NCI-H510A treated with DMSO at 0.1 percent for 48 hours (cell line): ENCODE measurements at places on chromosomes 16 and 17.

DNA sequence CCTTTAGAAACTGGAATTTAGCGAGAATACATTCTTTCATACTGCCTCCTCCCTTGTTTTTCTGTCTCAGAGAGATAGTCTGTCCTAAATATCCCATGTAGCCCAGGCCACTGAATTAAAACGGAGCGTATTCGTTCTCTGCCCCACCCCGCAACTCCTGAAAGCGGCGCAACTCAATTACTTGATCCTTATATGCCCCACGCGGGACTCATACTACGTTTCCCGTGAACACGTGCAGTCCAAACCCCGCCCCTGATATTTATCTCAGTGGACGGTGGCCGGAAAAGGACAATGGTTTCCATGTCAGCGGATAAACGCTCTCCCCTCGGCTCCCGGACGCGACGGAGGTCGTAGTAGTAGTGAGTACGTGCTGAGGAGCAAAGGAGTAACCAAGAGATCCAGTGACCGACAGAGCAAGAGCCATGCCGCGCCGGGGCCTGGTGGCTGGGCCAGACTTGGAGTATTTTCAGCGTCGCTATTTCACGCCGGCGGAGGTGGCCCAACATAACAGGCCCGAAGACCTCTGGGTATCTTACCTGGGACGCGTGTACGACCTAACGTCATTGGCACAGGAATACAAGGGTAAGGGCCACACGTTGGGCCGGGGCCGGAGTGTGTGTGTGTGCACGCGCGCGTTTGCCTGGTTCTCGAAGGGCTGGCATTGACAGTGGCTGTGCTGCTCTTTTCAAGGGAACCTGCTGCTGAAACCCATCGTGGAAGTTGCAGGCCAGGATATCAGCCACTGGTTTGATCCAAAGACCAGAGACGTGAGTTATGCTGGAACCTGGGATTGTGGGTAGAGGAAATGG lies at the start of gene CYB5D1:
TSS of gene CYB5D1 (plus strand) at position 291 of the 809 bp plus-strand sequence. CDS start at position 423, 132 bp downstream.
- peak; percentile 98 for DNase-seq

DNA sequence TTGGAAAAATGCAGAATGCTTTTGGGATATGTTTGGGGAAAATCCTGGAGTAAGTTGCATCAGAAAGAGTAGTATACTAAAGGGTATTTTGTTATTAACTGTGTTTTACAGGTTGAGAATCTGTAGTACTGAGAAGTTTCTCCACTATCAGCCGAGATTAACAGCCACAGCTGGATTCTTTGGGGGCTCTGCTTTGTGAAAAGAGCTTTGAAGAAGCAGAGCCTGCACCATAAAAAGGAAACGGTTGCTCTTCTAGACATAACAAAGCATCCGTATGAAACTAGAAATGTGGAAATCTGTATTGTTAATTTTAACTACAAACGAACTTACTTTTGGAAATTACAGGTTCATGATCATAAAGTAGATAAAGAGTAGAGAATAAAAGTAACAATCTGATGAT lies 5.3 kb downstream of the NLK start:
- no peak for DNase-seq

GRCh38 chr16:798666-799065 lies 1.9 kb downstream of the GNG13 start:
- no peak for DNase-seq

DNA sequence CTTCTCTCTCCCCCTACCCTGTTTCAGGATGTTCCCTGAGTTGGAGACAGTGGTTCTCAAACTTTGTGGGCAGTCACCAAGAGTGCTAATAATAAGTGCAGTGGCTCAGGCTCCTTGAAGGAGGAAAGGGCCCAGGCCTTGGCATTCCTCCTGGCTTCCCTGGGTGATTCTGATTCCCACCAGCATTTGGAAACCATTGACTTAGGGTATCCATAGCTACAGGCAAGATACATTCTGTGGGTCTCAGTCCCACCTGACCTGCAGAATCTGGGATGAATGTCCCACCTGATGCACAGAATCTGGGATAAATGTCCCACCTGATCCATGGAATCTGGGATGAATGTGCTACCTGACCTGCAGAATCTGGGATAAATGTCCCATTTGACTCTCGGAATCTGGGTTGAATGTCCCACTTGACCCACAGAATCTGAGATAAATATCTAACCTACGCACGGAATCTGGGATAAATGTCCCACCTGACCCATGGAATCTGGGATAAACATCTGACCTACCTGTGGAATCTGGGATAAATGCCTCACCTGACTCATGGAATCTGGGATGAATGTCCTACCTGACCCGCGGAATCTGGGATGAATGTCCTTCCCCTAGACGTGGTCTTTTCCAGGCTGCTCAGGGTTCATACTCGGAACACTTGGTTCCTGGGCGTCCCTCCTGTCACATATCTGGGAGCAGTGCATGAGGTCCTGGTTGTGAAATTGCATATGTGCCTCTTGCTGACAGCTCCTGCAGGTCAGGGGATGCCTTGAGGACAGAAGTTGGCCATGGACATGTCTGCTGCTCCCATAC lies 136.7 kb upstream of the HS3ST2 start:
- no peak for DNase-seq

GRCh38 chr17:61360318-61360943 lies 39.2 kb upstream of the TBX2 start:
- DNase-seq = no peak

- no peak for DNase-seq
Measured at GRCh38 chr17:79081571-79082276, 7.1 kb downstream of the ENGASE start.

DNA sequence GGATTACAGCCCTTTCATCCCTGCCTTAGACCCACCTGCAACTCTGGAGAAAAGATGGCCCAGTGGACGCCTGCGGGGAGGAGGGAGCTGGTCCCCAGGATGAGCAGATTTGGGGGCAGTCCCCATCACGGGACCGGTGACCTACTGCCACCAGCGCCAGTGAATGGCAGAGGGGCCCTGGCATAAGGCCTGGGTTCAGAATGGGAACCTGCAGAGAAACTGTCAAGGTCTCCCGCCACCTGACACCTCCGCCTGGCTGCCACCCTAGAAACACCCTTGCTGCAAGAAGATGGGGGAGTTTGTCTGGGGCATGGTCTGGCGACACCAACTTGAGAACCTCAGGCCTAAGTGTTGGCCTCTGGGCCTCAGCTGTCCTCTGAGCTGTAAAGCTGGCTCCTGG lies 335.7 kb downstream of the SEC14L1 start:
- DNase-seq = no peak

- no peak for DNase-seq
Measured at GRCh38 chr16:68866933-68867332, 23.6 kb downstream of the TANGO6 start.

- DNase-seq = no peak
Measured at GRCh38 chr17:7579834-7580603, 581 bp downstream of the CD68 start.

- DNase-seq = no peak
Measured at GRCh38 chr16:24853830-24854229, 8.1 kb downstream of the SLC5A11 start.

DNA sequence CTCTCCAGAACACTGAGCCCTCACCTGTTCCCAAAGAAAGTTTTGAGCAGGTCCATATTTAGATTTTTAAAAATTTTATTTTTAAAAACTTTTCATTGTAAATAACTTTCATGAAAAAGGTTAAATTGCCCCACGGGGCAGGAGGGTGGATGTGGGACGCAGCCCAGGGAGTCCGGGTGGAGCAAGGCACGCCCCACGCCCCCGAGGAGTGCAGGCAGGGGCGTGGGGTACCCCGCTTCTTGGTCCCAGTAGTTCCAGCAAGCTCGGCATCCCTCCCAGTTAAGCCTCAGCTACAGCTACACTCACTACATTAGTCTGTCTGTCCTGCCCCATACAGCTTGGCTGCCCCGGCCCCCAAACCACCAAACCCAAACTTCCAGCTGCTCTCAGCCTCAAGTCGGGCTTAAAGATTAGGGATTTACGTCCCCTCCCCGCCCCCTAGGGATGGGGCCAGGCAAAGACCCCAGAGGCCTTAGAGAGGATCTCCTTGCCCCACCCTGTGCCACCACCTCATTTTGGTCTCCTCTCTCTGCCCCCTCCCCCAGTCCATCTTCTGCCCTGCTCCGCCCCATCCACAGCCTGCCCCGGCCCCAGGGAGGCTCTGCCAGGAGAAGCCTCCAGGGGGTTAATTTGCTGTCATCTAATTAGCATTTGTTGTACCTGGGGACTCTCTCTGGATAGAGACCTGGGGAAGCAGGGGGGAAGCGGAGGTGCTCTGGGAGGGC lies 4.6 kb downstream of the FOXJ1 start:
- no peak for DNase-seq

DNA sequence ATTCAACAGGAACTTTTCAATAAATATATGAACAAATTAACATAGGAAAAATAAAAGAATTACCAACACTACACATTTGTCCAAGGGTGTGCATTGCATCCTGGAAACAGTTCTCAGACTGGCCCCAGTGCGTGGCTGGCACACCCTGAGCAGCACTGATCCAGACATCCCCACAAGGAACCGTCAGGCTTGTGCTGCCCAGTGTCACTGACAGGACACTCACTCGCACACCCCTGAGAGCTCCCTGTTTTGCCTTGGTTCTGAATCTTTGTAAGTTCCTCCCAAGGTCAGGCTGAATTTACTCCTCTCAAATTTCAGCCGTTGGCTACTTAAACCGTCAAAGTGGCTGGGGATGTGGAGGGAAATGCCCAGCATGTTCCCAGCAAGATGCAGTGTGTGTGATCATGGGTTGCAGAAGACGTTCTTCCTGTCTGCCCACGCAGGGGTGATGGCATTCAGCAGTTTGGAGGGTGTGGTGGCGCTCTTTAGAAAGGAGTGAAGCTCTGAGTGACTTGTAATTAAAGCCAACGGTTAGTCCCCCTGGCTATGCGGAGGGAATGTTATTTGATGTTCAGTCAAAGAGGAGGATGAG lies 1.7 kb downstream of the MT2A start:
- no peak for DNase-seq

DNA sequence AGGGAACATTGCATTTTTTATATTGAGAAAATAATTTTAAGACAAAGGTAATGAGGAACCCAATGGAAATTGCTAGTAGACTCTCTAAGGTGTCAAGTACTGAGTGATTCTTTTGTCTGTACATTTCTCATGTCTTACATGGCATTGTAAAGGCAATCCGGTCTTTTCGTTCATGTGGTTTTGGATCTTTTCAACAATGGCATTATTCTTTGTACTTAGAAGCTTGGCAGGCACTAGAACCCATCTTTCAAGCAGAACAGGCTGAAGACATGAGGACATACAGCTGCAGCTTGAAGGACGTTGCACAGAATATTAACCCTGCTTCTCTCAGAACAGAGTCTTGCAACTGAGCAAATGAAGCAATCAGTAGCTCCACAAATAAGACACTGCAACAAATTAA lies 231.5 kb upstream of the ZFHX3 start:
- DNase-seq = no peak

DNA sequence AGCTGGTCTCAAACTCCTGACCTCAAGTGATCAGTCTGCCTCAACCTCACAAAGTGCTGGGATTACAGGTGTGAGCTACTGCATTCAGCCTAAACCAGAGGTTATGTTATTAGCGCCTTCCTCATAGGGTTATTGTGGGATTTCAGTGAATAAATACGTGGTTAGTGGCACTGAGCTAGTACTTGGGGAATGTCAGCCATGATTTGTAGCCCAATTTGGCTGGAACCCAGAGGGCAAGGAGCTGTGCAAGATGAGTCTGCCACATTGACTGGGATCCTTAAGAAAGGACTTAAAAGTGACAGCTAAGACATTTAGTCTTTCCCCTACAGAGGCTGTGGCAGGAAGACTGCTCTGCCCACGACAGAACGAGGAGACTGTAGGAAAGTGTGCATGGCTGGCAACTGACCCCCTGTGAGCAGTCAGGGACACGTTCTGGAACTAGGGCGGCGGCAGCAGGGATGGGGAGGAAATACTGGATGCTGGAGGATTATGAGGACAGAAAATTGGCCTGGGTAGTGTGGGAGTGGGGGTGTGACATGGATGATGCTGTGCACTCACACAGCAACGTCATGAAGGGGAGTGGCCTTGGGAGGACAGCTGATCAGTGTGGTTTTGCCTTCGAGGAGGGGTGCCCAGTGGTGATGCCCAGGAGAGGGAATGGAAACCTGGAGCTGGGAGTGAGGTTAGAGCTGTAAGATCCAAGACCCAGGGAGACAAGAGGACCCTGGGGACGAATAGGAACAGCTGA lies 14.6 kb downstream of the ATP5PD start:
- peak; percentile 83 for DNase-seq

DNA sequence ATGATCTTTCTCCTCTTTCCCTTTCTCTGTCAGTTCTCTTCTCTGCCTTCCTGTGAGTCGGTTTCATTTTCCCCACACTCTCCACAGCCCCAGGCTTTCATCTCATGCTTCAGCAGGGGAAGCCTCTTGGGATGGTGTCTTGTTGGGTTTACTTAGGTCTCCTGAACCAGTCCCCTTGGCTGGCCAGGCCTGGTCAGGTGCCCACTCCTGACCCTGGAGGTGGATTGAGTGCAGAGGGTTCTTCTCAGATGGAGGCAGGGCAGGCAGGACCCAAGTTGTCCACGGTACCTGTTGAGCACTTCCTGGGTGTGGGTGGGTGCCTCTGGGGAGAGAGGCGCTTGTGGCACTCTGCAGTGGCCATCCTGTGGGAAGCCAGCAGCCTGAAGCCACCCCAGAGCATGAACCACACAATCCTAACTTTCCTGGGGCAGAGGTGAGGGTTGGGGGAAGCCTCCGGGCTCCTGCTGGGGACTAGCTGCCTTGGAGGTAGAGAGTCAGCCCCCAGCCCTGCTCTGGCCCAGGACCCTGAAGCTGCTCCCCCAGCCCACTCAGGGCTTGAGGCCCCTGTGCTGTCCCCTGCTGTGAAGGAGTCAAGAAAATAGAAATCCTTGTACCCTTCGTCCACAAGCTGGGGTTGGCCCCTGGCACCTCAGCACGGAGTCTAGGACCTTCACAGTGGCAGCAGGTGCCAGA lies 2.0 kb upstream of the RAP1GAP2 start:
- no peak for DNase-seq

GRCh38 chr17:41407226-41407625 lies 9.8 kb upstream of the KRT31 start:
- no peak for DNase-seq

DNA sequence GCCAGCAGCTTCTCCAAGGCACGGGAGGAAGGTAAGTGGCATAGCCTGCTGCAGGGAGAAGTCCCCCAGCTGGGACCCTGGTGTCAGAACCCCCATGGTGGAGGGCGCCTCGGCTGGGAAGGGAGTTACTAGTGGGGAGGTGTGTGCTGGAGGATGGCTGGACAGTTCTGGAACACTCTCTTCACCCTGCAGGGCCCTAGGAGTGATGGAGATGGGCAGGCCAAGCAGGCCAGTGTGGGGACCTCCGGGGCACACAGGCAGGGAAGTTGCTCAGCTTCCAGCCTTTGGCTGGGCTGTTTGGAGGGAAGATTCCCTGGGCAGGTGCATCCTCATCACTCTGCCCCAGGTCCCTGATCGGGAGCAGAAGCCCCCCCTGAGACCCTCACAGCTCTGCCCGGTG lies 696 bp downstream of the C17orf99 start:
- DNase-seq = no peak

GRCh38 chr17:48527547-48527932 lies 3.3 kb downstream of the HOXB1 start:
- DNase-seq = no peak

- DNase-seq = no peak
Measured at GRCh38 chr16:22165508-22166285, 3.4 kb downstream of the SDR42E2 start.

GRCh38 chr16:61024180-61024900 lies 1011.9 kb downstream of the CDH8 start:
- no peak for DNase-seq
